ENCODE measurements at places on chromosomes 3 and 15. TPM values are rescaled to one million over a fixed set of nuclear protein-coding genes. Genes with fewer than 3 reads are reported as not detected.
A peak's percentile ranks its signal among the peaks of the same experiment; 100 is the strongest.

The RAD54L2 gene
- total RNA-seq: 20.3 TPM

The MORC1 gene
- total RNA-seq: under 0.01 TPM

- DNase-seq: peak; percentile 51
Observed at GRCh38 chr3:171797265-171797679, 13.0 kb downstream of the PLD1 start.

GRCh38 chr3:66803721-66804695 is 194.1 kb upstream of the KBTBD8 start:
- DNase-seq: no peak

DNA sequence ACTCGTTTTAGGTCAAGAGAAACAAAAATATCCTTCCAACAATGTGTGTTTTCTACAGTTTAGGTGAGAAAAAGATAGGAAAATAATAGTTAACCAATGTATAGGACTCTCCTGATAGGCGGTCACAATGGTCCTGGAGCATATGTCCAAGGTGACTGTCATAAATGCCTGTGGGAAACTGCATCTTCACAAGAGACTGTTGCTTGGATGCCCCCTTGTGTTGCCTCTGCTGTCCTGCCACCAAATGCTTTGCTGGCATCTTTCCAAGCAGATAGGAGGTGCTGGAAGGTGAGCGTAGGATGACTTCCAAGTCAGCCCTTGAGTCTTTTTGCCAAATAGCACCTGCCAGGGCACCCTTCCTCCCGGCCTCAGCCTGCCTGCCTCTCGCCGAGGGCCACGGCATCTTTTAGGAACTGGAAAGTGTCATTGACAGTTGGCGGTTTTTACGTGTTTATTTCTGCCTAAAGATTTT is 24.1 kb upstream of the SACM1L start:
- DNase-seq: no peak

- DNase-seq: no peak
Observed at GRCh38 chr15:60162968-60163355, 158.9 kb downstream of the FOXB1 start.

- DNase-seq: no peak
Observed at GRCh38 chr3:70981231-70981880, 602.2 kb downstream of the FOXP1 start.

DNA sequence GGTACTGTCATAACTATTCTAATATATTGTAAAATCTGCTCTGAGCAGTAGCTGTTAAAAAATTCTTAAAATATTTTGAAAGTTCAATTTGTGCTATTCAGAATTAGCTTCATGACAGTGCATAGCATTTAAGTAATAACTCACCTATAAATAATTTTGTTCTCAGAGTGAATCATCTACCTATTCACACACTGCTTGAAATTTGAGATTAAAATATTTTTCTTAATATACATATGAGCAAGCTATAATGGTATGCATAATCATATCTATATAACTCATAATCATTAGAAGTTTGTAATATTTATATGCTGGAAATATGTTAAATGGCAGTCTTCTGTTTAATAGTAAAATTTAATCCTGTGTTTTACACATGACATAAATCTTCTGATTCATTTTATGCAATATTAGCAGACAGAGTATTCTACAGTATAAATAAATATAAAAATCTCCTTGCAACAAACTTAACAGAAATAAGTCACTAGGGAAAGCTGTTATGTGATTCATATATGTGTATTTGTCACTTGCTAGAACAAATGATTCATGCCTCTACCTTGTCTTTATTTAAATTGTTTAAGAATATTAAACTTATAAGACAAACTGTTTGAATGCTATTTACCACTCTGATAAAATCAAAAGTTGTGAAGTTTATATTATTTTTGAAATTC is 710.8 kb downstream of the PLOD2 start:
- DNase-seq: no peak

GRCh38 chr15:85767785-85768529 is 26.8 kb downstream of the KLHL25 start:
- DNase-seq: no peak

GRCh38 chr15:68816795-68817303 is 3.8 kb downstream of the ANP32A start:
- peak; percentile 71 for DNase-seq

DNA sequence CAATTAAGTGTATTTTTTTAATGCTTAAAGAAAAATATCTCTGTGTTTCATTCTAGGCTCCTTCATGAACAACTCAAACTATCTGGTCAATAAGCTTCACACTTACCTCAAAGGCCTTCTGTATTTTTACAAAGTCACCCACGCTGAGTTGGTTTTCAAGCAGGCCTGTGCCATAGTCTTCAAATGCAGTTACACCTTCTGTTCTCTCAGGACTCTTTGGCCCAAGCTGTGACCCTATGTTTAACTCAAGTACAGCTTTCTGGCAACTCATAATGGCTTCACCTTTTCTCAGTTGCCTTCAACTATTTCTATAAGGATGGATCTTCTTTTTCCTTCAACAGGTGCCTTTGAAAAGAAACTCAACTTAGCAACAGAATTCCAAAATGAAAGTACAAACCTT is 587 bp downstream of the WDR49 start:
- no peak for DNase-seq

All from renal cortical epithelial cell (primary cell).